Natural killer cell treated with Interleukin-12 subunit alpha and Interleukin-12 subunit beta and Interleukin-15 and Interleukin-18, amount 100 ng/mL, for 72 hours (primary cell): ENCODE measurements at places on chromosomes 12 and 14. TPM values are rescaled to one million over a fixed set of nuclear protein-coding genes. Genes with fewer than 3 reads are reported as not detected.

The CLEC6A gene
- not detected for total RNA-seq

The C3AR1 gene
- 2.3 TPM for total RNA-seq

The FSCB gene
- total RNA-seq: not detected

The ESRRB gene
- total RNA-seq: not detected

The TRPV4 gene
- total RNA-seq: not detected

The ARHGEF25 gene
- 0.52 TPM for total RNA-seq

The CHFR gene
- total RNA-seq: 155 TPM

The STYK1 gene
- total RNA-seq: 30.3 TPM

The FBLN5 gene
- not detected for total RNA-seq

The KLHL33 gene
- total RNA-seq: 0.43 TPM
